GM04504 (cell line): ENCODE measurements at places on chromosomes 3 and 15.
A peak's percentile ranks its signal among the peaks of the same experiment; 100 is the strongest.

- no peak for DNase-seq
Observed at GRCh38 chr3:68334367-68334986, 597.9 kb downstream of the TAFA4 start.

GRCh38 chr3:129892486-129892856 is 1.0 kb downstream of the TMCC1 start:
- no peak for DNase-seq

DNA sequence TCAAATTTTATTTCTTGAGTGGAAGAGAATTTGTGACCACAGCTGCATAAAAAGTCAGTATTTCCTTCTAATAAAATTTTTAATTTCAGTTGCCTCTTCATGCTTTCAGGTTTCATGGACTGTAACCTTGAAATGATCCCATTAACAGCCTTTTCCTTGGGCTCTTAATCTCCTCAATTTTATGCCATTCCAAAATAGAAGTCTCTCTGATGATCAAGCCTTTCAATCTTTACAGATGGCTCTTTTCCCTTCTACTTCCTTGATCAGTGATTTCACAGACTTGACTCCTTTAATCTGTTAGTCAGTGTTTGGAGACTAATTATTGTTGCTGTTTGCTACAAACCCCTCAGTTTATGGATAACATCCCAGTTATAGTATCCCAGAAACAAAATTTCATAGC is 11.9 kb downstream of the TSC22D2 start:
- no peak for DNase-seq

GRCh38 chr15:70415398-70415797 is 317.7 kb upstream of the TLE3 start:
- DNase-seq: no peak

GRCh38 chr15:85394554-85395333 is 14.3 kb downstream of the AKAP13 start:
- DNase-seq: no peak

- DNase-seq: peak; percentile 18
Observed at GRCh38 chr3:129892857-129893580, 492 bp downstream of the TMCC1 start.

GRCh38 chr3:33787328-33788009 is 11.0 kb upstream of the PDCD6IP start:
- no peak for DNase-seq

GRCh38 chr3:176861137-176861536 is 336.1 kb downstream of the TBL1XR1 start:
- DNase-seq: no peak

GRCh38 chr3:42066516-42067181 is 24.5 kb upstream of the TRAK1 start:
- DNase-seq: peak; percentile 53

DNA sequence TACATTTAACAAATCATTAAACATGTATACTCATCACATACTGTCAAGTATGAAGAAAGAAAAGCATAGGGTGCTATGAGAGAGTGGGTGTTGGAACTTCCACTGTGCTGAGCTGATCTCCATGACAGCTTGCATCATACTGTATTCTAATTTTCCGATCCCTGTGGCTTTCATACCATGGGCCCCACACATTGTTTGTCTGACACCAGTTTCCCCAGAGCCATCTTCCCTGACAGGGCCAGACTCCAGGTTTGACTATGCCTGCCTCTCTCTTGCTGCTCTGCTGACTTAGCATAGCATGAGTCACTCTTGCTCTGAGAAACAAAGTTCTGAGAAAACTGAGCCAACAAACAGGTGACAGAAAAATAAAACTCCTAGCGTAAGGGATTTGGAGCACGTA is 37.0 kb upstream of the CASR start:
- DNase-seq: no peak

DNA sequence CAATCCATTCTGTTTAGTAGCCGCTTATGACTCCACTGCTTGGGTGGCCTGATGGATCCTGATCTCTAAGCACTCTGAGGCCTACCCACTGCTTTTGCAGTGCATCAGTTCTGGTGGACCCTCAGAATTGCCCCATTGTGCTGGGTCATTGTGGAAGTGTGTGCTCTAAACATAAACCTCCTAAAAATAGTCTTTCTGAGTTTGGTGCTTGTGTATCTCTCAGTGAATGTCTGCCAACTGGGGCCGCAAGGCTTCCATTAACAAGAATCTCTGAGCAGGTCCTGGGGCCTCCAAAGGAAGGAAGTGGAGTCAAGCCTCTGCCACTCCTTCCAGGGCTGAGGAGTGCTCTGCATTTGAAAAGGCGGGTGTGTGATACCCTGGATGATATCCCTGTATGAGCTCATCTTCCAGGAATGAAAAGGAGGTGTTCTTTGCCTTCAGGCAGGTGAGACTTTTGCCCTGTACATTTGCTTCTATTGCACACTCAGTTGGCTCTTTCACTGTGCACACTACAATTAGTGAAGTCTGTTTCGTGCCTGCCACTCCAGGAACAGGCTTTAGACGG is 80.0 kb upstream of the CACNA2D3 start:
- no peak for DNase-seq

DNA sequence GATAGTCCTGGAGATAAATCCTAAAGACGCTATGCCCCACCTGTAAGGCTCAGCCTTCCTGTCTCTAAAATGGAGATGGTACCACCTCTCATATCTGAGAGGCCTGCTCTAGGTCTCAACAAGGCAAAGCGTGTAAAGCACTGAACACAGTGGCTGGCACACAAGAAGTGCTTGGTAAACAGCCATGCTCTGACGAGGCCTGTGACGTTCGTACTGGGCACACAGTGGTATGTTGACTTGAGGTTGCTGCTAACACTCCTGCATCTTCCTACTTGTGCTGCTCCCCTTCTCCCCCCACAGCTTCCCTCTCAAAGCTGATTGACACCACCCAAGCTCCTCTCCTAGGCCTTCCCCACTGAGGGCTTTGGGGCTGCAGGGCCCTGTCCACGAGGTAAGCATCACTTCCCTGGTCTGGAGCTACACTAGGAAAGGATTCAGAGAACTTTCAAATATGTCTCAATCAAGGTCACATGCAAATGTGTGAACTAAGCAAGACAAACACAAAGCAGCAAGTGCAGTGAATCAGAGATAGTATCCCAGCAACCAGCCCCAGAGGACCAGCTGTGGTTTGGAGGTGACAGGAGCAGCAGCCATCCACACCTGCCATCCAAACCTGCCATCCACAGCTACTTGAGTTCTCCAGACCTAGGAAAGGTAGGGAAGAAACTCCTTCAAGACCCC is 177.5 kb downstream of the STT3B start:
- DNase-seq: no peak

- no peak for DNase-seq
Observed at GRCh38 chr15:42693942-42694341, 43.0 kb downstream of the CDAN1 start.

- DNase-seq: no peak
Observed at GRCh38 chr3:44478606-44479094, 1.2 kb upstream of the ZNF445 start.

DNA sequence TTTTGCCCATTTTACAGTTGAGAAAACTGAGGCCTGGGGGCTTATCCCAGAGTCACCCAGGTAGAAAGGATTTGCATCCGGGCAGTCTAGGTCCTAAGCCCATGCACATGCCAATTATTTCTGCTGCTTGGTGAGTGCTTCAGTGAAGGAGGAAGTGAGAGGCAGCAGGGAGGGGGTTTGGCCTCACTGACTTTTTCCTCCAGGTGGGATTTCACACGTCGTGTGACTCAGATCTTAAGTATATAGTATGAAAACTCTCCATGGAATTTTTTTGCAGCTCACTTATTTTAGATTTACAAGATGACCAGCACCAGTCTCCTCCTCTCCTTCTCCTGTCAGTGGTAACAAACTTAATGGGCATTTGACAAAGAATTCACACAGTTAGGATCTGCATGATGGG is 4.6 kb downstream of the ITGA11 start:
- no peak for DNase-seq

GRCh38 chr3:53544357-53544756 is 49.9 kb downstream of the CACNA1D start:
- DNase-seq: no peak

GRCh38 chr15:82020625-82021394 is 25.0 kb downstream of the MEX3B start:
- no peak for DNase-seq

- no peak for DNase-seq
Observed at GRCh38 chr3:129985113-129985512, 10.6 kb downstream of the TRH start.

DNA sequence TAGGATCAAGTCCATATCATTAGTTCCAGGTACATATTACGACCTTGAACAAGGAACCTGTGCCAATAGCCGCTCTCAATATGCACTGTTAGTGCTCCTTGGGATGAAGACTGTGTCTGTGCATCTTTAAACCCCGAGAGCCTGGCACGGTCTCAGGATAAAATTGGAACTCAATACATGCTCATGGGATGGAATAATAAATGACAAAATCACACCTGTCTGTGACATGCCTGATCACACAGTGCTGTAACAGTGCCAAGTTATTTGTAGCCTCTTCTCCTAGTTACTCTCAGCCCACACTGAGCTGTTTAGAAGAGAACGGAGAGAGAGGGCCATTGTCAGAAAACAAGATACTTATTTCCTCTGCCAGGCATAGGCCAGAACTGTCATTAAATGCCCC is 82.2 kb downstream of the SSR3 start:
- no peak for DNase-seq

DNA sequence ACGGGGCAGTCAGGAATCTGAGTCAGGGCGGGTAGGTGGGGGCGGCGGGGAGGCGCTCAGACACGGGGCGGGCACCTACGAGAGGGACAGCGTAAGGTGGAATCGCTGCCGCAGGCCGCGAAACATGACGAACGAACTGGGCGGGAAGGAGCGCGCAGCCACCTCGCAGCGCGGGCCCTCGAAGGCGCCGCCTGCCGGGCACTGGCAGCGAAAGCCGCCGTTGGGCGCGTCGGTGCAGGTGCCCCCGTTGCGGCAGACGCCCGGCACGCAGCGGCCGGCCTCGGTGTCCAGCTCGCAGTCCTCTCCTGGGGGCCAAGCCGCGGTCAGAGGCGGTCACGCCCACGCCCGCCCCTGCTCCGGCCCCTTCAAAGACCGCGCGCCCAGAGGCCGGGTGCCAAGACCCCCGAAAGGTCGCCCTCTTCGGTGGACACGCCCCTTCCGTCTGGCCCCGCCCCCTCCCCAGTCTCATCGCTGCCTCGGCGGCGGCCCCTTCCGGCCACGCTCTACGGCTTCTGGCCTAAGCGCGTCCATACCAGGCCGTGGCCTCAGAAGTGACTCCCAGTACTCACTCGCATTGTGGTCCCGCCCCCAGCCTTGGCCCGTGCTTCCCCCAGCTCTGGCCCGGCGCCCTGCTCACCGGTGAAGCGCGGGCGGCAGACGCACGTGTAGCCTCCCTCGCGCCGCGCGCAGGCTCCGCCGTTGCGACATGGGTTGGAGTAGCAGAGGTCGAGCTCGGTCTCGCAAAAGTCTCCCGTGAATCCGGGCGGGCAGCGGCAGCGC is 6.4 kb downstream of the CELSR3 start:
- DNase-seq: no peak

- DNase-seq: no peak
Observed at GRCh38 chr3:167976516-167977361, 119.0 kb downstream of the GOLIM4 start.

- no peak for DNase-seq
Observed at GRCh38 chr3:147651107-147651778, 242.1 kb downstream of the ZIC1 start.

DNA sequence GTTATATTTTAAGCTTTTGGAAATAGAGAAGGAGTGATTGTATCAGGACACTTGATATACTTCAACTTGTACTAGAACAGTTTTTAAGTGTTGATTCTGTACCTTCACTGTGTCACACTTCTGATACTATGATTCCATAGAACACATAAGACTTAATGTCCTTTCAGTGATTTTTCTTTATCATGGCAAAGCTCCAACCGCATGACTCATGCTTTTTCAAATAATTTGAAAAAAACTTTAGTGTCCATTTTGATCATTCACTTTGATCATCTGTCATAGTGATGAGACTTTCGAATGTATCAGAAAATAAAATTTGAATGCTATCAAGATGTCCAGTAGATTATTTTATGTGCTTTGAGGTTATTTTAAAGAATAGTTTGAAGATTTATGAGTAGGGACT is 32.0 kb downstream of the AP4E1 start:
- no peak for DNase-seq

DNA sequence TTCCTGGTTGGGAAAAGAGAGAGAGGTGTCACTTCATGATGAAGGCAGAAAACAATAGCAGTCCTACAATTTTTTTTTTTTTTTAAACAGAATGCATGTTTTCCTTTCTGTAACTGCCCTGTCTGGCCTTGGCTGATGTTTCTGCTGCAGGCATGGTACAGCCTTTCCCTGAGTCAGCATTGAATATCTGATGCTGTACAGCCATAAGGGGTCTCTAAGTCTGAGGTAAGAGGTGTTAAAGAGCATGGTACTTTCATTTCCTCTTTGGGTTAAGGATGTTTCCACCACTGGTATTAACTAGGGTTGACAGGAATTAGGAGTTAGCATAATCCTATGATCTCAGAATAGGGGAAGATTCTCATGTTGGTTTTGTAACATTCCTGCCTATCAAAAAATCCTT is 147.4 kb downstream of the CHST2 start:
- DNase-seq: no peak

DNA sequence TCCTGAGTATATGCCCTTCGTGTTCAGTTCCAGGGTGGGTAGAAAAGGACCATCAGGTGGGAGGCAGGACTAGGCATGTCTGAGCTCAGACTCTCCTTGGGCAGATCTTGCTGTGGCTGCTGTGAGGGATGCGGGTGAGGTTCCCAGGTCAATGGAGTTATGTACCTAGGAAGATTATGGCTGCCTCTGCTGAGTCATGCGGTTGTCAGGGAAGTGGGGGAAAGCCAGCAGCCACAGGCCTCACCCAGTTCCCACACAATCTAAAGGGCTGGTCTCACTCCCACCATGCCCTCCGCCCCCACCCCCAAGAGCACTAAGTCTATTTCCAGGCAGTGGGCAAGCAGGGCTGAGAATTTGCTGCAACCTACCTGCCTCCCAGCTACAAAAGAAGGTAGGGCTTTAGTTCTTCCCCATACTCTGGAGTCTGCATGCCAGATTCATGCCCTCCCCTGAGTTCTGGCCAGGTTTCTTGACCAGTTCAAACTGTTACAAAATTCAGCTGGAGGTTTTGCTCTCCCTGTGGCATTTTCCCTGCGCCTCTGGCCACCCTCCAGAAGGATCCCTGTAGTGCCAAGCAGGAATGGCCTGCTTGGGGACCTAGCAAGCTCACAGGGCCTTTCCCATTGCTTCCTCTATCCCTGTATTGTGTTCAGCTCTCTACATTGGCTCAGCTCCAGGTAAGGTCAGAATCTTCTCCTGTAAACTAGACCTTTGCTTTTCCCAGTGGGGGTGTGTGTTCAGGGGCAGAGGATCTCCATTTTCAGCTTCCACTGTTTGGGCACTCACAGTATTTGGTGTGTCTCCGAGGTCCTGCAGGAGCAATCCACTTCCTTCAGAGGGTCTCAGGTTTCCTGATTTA is 12.7 kb upstream of the TMCO5A start:
- no peak for DNase-seq

- DNase-seq: peak; percentile 44
Observed at GRCh38 chr3:16441371-16441875, 72.1 kb downstream of the RFTN1 start.

DNA sequence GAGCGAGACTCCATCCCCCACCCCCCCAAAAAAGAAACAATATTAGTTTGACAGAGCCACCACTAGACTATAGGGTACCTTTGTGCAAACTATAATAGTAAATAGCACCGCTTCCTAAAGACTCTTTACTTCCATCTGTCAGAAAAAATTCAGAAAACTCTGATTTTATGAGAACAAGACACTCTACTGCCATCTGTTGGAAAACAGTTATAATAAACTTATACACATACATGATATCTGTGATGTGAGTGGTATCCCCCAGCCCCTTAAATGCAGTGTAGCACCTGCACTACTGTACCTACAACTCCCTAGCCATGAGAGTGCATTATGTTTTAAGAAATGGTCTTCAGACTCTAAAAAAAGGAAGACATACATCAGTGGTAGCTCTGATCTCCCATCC is 47.1 kb upstream of the CTDSPL start:
- DNase-seq: no peak
